NCI-H1930 (cell line): ENCODE measurements at places on chromosomes 5 and 9.

DNA sequence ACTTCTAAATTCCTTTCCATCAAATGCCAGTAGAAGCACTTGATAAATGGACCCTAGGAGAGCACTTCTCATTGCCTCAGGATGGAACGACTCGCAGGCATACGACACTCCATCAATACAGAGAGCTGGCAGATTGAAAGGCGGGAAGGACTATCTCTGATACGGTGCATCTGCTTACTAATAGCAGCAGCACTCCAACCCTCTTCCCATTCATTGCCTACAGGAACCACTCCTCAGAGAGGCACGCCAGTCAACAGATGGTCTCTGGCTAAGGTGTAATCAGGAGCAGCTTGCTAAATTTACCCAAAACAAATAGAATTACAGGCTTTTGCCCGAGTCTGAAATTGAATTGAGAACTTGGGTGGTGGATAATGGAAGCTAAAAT lies 168.1 kb downstream of the EFNA5 start:
- no peak for DNase-seq

- DNase-seq: no peak
Measured at GRCh38 chr5:67166460-67167285, 29.9 kb downstream of the CD180 start.

GRCh38 chr5:149030392-149030791 lies 32.5 kb downstream of the SH3TC2 start:
- DNase-seq: no peak

DNA sequence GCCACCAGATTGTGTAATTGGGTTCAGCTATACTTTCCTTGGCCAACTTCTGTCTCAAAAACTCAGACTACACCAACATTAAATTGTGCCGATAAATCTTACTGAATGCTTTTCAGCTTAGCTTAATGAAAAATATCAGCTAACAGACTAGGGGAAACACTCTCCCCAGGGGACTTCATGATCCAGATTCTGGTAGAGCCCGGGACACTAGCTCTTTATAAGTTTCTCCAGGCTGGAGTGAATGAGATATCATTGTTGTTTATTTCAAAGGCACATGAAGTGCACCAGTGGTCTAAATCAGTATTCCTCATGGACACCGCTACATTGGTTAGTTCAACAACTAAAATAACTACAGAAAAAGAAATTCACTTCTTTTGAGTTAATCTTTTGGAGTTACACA lies 10.5 kb upstream of the LHFPL2 start:
- no peak for DNase-seq

- DNase-seq: peak; percentile 15
Measured at GRCh38 chr5:43065387-43065947, 25.3 kb upstream of the ANXA2R start.

GRCh38 chr5:78004559-78004958 lies 228.4 kb upstream of the TBCA start:
- DNase-seq: no peak

DNA sequence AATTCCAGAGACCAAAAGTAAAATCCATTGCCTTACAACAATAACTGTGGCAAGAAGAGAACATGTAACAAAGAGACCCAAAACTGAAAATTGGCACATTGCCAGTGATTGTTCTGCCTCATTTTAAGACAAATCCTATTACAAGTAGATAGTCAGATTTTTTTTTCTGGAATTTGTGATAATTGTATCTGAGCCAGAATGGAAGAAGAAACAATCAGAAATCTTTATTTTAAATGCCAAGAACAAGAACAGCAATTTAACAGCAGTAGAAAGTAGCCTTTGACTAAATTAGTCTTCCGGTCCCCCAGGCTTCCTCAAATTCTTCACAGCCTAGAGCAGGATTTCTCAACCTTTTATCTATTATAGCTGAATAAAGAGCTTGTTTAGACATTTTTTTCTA lies 106.7 kb upstream of the PTPN3 start:
- DNase-seq: no peak

GRCh38 chr5:2744485-2744884 lies 7.0 kb downstream of the IRX2 start:
- DNase-seq: no peak
